ENCODE measurements at places on chromosomes 3 and 15. TPM values are rescaled to one million over a fixed set of nuclear protein-coding genes. Genes with fewer than 3 reads are reported as not detected.

DNA sequence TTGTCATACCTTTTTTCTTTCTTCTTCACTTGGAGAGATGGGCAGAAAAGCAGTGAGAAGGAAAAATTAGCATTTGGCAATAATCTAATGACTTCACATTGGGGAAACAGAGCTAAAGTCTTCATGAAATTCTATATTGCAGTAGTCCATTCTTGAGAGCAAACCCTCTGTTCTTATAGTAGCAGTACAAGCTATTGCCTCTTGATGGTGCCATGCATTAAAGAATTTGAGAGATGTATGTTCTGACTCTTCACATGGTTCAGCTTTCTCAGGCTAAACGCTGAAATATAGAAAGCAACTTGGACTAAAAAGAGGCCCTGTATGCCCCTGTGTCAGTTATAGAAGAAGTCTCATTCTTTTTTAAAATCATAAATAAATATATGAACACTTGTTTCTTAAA is 36.0 kb downstream of the PHLDB2 start:
- no peak overlapping the region for H3K4me3 ChIP-seq
- H3K27me3 ChIP-seq: no peaks in the 10 kb centered on the region
- no peak overlapping the region for H3K27ac ChIP-seq
- H3K36me3 ChIP-seq: no peaks in the 10 kb centered on the region
- DNase-seq: no peak
- H3K4me1 ChIP-seq: no peaks in the 10 kb centered on the region

DNA sequence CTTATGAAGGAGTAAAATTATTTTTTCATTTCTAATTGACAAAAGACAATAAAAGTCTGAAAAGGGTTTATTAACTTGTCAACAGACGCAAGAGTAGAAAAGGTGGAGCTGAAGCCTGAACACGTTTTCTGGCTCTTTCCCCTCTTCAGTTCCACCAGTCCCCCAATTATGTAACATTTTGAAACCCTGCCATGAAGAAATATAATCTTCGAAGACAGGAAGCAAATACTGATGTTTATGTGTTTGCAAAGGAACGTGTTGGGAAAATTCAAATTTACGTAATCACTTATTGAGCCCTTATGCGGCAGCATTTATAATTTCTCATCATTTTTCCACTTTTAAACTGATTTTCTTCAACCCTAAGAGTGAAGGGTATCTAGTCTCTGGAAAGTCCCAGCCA is 767 bp downstream of the AP3S2 start:
- peak overlapping the region; percentile 86 for H3K4me3 ChIP-seq
- H3K36me3 ChIP-seq: peaks cover 11% of the 10 kb centered on the region
- no peaks in the 10 kb centered on the region for H3K27me3 ChIP-seq
- H3K27ac ChIP-seq: peak overlapping the region; percentile 76
- H3K4me1 ChIP-seq: peaks cover 25% of the 10 kb centered on the region

- H3K4me3 ChIP-seq: no peak overlapping the region
- no peaks in the 10 kb centered on the region for H3K36me3 ChIP-seq
- no peaks in the 10 kb centered on the region for H3K27me3 ChIP-seq
Measured at GRCh38 chr3:43759297-43759782, 68.6 kb downstream of the ABHD5 start.

DNA sequence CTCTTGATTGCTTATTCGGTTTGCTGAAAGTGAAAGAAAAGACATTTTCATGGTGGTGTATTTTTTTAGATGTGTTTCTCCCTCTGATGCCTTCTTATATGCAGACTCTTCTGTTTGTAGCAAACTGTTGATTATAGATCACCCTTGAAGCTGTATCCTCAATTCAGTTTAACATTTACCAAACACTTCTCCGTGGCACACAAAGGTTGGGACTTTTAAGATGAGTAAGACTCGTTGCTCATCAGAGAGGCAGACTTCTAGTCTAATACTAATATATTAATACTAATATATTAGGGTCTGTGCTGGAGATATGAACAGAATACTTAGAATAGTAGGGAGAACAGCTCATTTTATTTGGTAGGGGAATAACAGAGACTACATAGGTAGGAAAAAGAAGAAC is 32.8 kb downstream of the RASA2 start:
- no peak for DNase-seq
- no peak overlapping the region for H3K4me3 ChIP-seq
- peaks cover 18% of the 10 kb centered on the region for H3K36me3 ChIP-seq
- no peaks in the 10 kb centered on the region for H3K27me3 ChIP-seq

DNA sequence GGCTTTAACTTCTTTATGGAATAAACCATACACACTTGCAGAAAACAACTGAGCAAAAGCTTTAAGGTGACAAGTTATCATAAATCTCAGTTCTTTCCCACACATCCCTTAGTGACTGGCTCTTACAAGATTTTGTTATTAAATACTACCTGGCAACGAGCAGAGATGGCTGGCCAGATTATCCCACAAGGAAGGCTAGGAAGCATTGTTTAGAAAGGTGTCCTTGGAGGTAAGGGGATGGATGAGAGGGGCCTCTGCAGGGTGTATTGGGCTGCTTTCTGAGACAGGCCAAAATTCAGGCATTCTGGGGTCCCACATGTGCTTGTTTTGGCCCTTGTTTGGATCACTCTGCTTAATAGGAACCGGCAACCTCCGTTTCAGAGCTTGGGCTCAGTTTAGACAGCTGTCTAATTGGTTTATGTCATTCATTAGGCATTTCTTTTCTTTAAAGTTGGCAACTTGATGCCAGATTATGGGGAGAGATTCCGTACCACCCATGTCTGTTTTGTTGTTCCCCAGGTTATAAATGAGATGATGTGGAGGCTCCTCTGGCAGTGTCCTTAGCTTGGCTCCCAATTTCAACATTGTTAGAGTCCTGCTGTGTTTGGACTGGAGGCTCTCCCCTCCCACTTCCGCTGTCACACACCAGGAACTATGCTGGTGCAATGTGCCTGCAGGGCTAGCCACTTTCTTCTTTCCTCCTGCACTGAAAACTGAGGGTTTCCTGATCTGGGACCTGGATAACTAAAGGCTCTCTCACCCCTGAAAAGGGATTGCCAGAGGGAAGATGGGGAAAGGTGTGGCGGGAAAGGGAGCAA is 121.1 kb downstream of the TPRG1 start:
- H3K4me3 ChIP-seq: no peak overlapping the region
- H3K27ac ChIP-seq: no peak overlapping the region
- no peaks in the 10 kb centered on the region for H3K4me1 ChIP-seq
- no peak for DNase-seq

Gene PLA2G4F
- not detected for total RNA-seq

GRCh38 chr3:45529697-45530096 is 64.9 kb upstream of the LIMD1 start:
- H3K27me3 ChIP-seq: no peaks in the 10 kb centered on the region
- no peak overlapping the region for H3K4me3 ChIP-seq
- no peaks in the 10 kb centered on the region for H3K4me1 ChIP-seq
- H3K27ac ChIP-seq: no peak overlapping the region
- peaks cover 3% of the 10 kb centered on the region for H3K36me3 ChIP-seq

- no peaks in the 10 kb centered on the region for H3K36me3 ChIP-seq
- H3K4me3 ChIP-seq: no peak overlapping the region
- no peaks in the 10 kb centered on the region for H3K27me3 ChIP-seq
- H3K27ac ChIP-seq: no peak overlapping the region
Measured at GRCh38 chr15:83733206-83733605, 79.3 kb downstream of the ADAMTSL3 start.

- no peak for DNase-seq
- H3K36me3 ChIP-seq: no peaks in the 10 kb centered on the region
Measured at GRCh38 chr3:179045719-179046402, 25.7 kb downstream of the ZMAT3 start.

Gene BCHE
- total RNA-seq: not detected

- no peak for DNase-seq
- H3K36me3 ChIP-seq: no peaks in the 10 kb centered on the region
- H3K27ac ChIP-seq: no peak overlapping the region
- peaks cover 42% of the 10 kb centered on the region for H3K4me1 ChIP-seq
- H3K27me3 ChIP-seq: no peaks in the 10 kb centered on the region
Measured at GRCh38 chr3:53032609-53033008, 13.3 kb downstream of the SFMBT1 start.

DNA sequence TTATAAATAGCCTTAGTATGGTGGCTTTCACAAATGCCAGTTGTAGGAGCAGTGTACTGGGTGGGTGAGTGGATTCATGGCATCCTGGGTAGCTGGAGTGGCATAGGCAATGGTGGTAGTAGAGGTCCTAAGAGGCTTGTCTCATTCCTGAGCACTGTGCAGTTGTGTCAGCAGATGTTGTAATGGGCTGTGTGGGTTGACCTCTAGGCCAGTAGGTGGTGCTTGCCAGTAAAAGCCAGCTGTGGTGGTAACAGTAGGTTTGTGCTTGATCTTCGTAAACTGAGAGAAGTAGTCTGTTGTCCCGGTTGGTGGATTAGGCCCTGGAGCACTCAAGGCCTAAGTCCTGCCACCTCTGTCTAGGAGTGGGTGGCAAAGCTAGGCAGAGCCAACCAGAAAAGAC is 149.7 kb upstream of the SUCLG2 start:
- H3K36me3 ChIP-seq: no peaks in the 10 kb centered on the region
- no peak overlapping the region for H3K4me3 ChIP-seq
- no peak overlapping the region for H3K27ac ChIP-seq
- H3K4me1 ChIP-seq: no peaks in the 10 kb centered on the region

- no peak for DNase-seq
- H3K36me3 ChIP-seq: no peaks in the 10 kb centered on the region
- peaks cover 3% of the 10 kb centered on the region for H3K4me1 ChIP-seq
- no peaks in the 10 kb centered on the region for H3K27me3 ChIP-seq
- no peak overlapping the region for H3K4me3 ChIP-seq
Measured at GRCh38 chr3:134471521-134472193, 14.1 kb downstream of the ANAPC13 start.

DNA sequence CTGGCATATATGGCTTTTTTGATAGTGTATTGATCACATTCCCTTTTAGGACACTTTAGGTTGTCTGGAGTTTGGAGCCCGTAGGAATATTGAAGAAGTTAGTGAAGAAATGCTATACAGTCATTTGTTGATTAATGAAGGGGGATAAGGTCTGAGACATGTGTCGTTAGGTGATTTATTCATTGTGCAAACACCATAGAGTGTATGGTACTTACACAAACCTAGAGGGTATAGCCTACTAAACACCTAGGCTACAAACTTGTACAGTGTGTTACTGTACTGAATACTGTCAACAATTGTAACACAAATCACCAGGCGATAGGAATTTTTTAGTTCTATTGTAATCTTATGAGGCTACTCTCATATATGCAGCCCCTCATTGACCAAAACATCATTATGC is 3.3 kb downstream of the TPM1 start:
- H3K36me3 ChIP-seq: no peaks in the 10 kb centered on the region
- no peak overlapping the region for H3K4me3 ChIP-seq
- no peak for DNase-seq
- peaks cover 17% of the 10 kb centered on the region for H3K4me1 ChIP-seq
- peaks cover 53% of the 10 kb centered on the region for H3K27me3 ChIP-seq

DNA sequence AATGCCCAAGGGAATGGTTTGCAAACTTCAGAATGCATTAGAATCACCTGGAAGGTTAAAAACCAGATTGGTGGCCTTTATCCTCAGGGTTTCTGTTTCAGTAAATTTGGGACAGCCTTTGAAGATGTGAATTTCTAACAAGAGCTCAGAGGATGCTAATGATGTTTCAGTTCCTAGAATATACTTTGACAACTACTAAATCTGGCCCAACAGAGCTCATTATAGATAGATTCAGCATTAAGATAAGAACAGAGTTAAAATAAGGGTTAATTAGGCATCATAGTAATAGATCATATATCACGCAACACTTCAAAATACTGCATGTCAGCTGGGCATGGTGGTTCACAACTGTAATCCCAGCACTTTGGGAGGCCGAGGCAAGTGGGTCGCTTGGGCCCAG is 9.3 kb upstream of the KPNA4 start:
- no peaks in the 10 kb centered on the region for H3K36me3 ChIP-seq
- no peak overlapping the region for H3K27ac ChIP-seq
- H3K4me1 ChIP-seq: no peaks in the 10 kb centered on the region
- DNase-seq: no peak

Gene CCDC191
- 1.5 TPM for total RNA-seq

DNA sequence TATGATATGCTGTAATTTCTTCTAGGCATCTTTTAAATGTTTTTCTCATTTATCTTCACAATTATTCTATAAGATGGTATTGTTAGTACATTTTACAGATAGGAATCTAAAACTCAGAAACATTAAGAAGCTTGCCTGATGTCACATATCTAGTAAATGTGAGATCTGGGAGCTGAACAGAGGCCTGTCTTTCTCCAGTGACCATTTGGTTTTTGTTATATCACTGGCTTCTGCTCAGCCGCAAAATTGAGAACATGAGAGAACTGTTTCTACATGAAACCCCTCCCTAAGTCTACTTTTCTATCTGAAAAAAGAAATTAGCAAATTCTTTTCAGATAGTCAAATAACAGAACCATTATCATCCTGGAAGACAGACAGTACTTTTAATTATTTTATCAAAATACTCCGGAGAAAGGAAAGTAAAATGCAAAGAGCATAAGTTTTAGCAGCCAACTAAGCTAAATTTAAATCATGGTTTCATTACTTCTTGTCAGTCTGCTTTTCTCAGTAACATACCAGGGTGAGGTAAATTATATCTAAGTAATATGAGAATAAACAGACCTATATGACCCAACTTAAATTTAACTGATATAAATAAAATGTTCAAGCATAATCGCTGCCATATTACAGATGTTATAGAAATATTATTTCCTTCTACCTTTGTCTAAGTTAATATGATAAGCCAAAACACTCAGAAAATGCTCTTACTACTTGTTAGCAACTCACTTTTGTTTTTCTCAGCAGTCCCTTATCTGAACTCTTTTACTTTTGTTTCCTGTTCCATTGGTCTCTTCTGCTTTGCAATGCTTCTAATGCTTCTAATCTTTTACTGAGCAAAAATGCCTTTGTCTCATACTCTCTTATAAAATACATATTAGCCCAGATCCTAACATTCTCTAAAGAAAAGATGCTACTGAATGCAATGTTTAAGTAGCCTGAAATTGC is 68.0 kb upstream of the MBNL1 start:
- H3K27ac ChIP-seq: peak overlapping the region; percentile 75
- H3K4me1 ChIP-seq: peaks cover 62% of the 10 kb centered on the region
- H3K4me3 ChIP-seq: peak overlapping the region; percentile 32
- no peak for DNase-seq

Gene BRK1
- 106 TPM for total RNA-seq

GRCh38 chr3:120143676-120144075 is 49.4 kb upstream of the GSK3B start:
- H3K4me1 ChIP-seq: no peaks in the 10 kb centered on the region
- no peaks in the 10 kb centered on the region for H3K36me3 ChIP-seq
- no peak for DNase-seq
- H3K4me3 ChIP-seq: no peak overlapping the region

GRCh38 chr3:128339491-128340012 is 127.1 kb downstream of the DNAJB8 start:
- no peak for DNase-seq
- H3K27ac ChIP-seq: no peak overlapping the region
- peaks cover 14% of the 10 kb centered on the region for H3K36me3 ChIP-seq
- H3K4me3 ChIP-seq: no peak overlapping the region
- H3K4me1 ChIP-seq: no peaks in the 10 kb centered on the region
- no peaks in the 10 kb centered on the region for H3K27me3 ChIP-seq

GRCh38 chr3:30081904-30082303 is 524.5 kb upstream of the TGFBR2 start:
- H3K36me3 ChIP-seq: no peaks in the 10 kb centered on the region
- no peak overlapping the region for H3K27ac ChIP-seq
- H3K27me3 ChIP-seq: no peaks in the 10 kb centered on the region

Gene CDHR4
- not detected for total RNA-seq

GRCh38 chr15:53539878-53540277 is 219.6 kb downstream of the WDR72 start:
- no peaks in the 10 kb centered on the region for H3K36me3 ChIP-seq
- DNase-seq: no peak
- H3K4me1 ChIP-seq: no peaks in the 10 kb centered on the region
- H3K4me3 ChIP-seq: no peak overlapping the region

Gene TMEM108
- total RNA-seq: not detected

Gene MFAP1
- 50.1 TPM for total RNA-seq

Gene GHRL
- total RNA-seq: 0.69 TPM

Gene SHC4
- total RNA-seq: 5.0 TPM
